ENCODE measurements at places on chromosomes 11 and 22. TPM values are rescaled to one million over a fixed set of nuclear protein-coding genes. Genes with fewer than 3 reads are reported as not detected.

Gene SIPA1
- total RNA-seq, result 65.4 TPM

Gene EFCAB6
- total RNA-seq, result 0.94 TPM

Gene CREBZF
- 48.6 TPM for total RNA-seq

Gene CECR2
- 110 TPM for total RNA-seq

DNA sequence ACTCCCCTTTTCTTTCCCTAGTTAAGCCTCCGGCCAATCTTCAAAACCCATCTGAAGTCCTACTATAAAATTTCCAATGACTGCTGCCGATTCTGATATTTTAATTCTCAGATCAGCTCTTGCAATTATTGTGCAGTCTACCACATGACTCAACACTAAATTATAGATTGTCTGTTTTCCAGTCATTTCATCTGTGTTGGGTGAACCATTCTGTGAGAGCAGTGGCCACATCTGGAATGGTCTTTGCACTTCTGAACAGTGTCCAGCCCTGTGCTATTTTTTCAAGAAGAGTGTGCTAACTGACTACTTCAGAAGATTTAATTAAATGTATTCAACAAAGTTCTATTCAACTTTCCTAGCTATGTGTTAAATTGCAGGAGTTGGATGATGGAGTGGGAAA lies 47.2 kb upstream of the MMP7 start:
- no peak overlapping the region for H3K27ac ChIP-seq
- DNase-seq, result no peak
- H3K27me3 ChIP-seq, result no peaks in the 10 kb centered on the region
- no peak overlapping the region for H3K4me3 ChIP-seq

DNA sequence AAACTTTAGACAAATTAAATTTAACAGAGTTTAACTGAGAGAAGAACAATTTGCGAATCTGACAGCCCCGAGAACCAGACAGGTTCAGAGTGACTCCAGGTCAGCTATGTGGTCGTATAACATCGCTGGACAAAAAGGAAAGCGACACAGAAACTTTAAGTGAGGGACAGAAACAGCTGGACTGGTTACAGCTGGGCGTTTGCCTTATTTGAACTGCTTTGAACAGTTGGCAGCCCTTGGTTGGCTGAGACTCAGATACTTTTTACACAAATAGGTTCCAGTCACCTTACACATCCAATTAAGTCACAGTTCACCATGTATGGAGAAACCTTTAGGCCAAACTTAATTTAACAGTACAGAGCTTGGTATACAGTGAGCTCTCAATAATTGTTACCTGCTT lies 436.9 kb downstream of the GUCY1A2 start:
- DNase-seq, result no peak
- H3K27me3 ChIP-seq, result no peaks in the 10 kb centered on the region
- no peak overlapping the region for H3K4me3 ChIP-seq

GRCh38 chr11:72396041-72396440 lies 38.3 kb downstream of the CLPB start:
- H3K27ac ChIP-seq, result no peak overlapping the region
- H3K27me3 ChIP-seq, result no peaks in the 10 kb centered on the region
- DNase-seq, result no peak

DNA sequence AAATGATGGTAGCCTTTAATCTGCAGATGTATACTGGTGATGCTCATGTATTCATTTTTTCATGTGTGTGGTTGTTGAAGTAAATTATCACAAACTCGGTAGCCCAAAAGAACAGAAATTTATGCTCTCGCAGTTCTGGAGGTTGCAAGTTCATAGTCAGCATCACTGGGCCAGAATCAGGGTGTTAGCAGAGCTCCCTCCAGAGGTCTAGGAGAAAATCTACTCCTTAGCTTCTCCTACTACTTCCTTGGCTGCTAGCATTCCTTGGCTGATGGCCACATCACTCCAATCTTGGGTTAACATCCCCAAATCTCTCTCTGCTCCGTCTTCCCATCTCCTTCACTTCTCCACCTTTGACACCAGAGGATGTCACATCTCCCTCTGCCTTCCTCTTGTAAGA lies 45.3 kb upstream of the GALNT18 start:
- H3K27me3 ChIP-seq, result peaks cover 8% of the 10 kb centered on the region
- no peak overlapping the region for H3K4me3 ChIP-seq
- no peak for DNase-seq
- H3K4me1 ChIP-seq, result peaks cover 19% of the 10 kb centered on the region
- H3K27ac ChIP-seq, result no peak overlapping the region
- H3K36me3 ChIP-seq, result peaks cover 18% of the 10 kb centered on the region

DNA sequence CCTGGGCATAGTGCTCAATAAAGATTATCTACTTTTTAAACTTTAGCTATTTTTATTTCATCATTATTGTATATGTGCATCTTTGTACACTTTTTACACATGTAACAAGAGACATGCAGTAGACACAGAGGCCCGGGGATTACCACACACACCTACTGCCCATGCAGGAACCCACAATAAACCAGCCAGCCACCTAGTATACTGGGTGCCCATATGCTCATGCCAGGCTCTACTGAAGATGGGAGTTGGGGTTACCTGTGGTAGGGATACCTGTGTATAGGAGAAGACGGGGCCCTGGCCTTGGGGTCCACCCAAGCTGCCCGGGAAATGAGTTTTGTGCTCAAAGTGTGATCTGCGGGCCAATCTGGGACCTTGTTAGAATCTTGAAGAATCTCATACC lies 31.2 kb upstream of the P2RY2 start:
- no peaks in the 10 kb centered on the region for H3K27me3 ChIP-seq
- no peaks in the 10 kb centered on the region for H3K36me3 ChIP-seq
- H3K4me1 ChIP-seq, result peaks cover 10% of the 10 kb centered on the region
- no peak overlapping the region for H3K4me3 ChIP-seq
- no peak for DNase-seq

GRCh38 chr11:117796456-117796871 lies 552 bp downstream of the DSCAML1 start:
- H3K4me1 ChIP-seq, result peaks cover 15% of the 10 kb centered on the region
- peak overlapping the region; percentile 74 for H3K4me3 ChIP-seq
- H3K36me3 ChIP-seq, result no peaks in the 10 kb centered on the region
- no peak overlapping the region for H3K27ac ChIP-seq

DNA sequence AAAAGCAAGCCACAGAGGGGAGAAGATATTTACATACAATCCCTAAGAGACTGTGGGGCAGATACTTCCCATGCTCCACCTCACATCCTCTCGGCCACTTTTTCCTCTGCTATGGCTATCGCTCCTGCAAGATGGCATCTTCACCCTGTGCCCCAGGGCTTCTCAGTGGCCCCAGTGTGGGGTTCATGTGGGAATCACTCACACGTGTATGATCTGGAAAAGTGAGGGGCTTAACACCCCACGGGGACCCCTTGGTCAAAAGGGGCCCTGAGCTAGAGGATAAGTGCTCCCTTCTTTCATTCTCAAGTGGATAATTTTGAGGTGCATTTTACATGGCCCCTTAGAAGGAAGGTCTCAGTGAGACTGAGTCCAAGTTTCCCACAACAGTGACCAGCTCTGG lies 28.7 kb downstream of the C11orf58 start:
- no peak overlapping the region for H3K4me3 ChIP-seq
- H3K36me3 ChIP-seq, result no peaks in the 10 kb centered on the region
- DNase-seq, result no peak
- H3K4me1 ChIP-seq, result no peaks in the 10 kb centered on the region
- H3K27ac ChIP-seq, result no peak overlapping the region
- H3K27me3 ChIP-seq, result no peaks in the 10 kb centered on the region

GRCh38 chr22:32827049-32827602 lies 25.6 kb downstream of the TIMP3 start:
- no peaks in the 10 kb centered on the region for H3K27me3 ChIP-seq
- H3K27ac ChIP-seq, result no peak overlapping the region
- peaks cover 22% of the 10 kb centered on the region for H3K4me1 ChIP-seq
- no peaks in the 10 kb centered on the region for H3K36me3 ChIP-seq
- no peak for DNase-seq

All from WTC11 (cell line).